Activated CD4-positive, alpha-beta T cell treated with anti-CD3 and anti-CD28 coated beads, Interleukin-2, amount 10 ng/mL, durations not matched to agents 7 days and 5 days (primary cell): ENCODE measurements at places on chromosomes 3 and 15. TPM values are rescaled to one million over a fixed set of nuclear protein-coding genes. Genes with fewer than 3 reads are reported as not detected.

GRCh38 chr3:33063651-33064051, 33.3 kb downstream of the GLB1 start:
- no peaks in the 10 kb centered on the region for H3K27me3 ChIP-seq
- H3K27ac ChIP-seq = peak overlapping the region; percentile 90
- H3K4me1 ChIP-seq = peaks cover 80% of the 10 kb centered on the region

GRCh38 chr15:93803421-93804152, 427.8 kb upstream of the MCTP2 start:
- no peaks in the 10 kb centered on the region for H3K36me3 ChIP-seq
- H3K27me3 ChIP-seq = no peaks in the 10 kb centered on the region
- H3K27ac ChIP-seq = no peak overlapping the region
- H3K4me1 ChIP-seq = no peaks in the 10 kb centered on the region
- H3K4me3 ChIP-seq = no peak overlapping the region
- no peak for DNase-seq

DNA sequence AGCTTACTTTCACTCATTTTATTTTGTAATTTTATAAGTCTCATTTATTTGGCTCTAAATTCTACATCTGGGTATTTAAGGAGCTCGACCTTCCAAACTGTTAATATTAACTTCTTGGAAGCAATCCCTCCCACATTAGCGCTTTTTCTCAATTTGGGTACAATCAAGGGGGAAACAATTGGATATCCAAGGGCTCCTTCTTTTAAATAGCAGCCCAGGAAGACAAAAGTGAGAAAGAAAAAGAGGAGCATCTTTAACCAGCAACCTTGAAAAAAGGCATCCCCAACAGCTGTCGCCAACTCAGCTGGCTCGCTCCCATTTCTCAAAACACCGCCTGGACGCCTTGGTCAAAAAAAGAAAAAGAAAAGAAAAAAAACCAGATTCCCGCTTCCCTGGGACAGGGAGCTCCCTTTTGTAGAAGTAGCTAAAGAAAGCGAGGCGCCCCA, 873 bp downstream of the C3orf70 start:
- no peak for DNase-seq
- peaks cover 28% of the 10 kb centered on the region for H3K27me3 ChIP-seq
- no peaks in the 10 kb centered on the region for H3K36me3 ChIP-seq

- DNase-seq = no peak
- H3K36me3 ChIP-seq = peaks cover 82% of the 10 kb centered on the region
- H3K4me1 ChIP-seq = peaks cover 37% of the 10 kb centered on the region
- no peaks in the 10 kb centered on the region for H3K27me3 ChIP-seq
Measured at GRCh38 chr15:83039206-83039605, 27.8 kb upstream of the C15orf40 start.

DNA sequence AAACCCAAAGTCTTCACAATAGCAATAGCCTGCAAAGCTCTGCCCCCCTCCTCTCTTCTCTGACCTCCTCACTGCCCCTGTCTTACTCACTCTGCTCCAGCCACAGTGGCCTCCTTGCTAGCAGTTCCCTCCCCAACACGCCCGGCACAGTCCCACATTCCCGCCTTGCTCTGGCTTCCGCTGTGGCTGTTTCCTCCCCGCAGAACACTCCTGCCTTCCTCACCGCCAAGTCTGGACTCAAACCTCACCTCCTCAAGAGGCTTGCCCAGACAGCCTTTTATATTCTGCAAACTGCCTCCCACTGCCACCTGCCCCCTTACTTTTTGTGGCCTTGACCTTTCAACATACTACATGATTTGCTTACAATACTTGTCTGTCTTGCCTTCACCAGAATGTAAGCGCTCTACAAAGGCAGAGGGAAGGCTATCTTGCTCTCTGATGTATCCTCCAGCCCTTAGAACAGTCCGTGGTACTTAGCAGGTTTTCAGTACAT, 406 bp upstream of the MPI start:
- H3K4me1 ChIP-seq = peaks cover 57% of the 10 kb centered on the region
- H3K4me3 ChIP-seq = peak overlapping the region; percentile 92
- DNase-seq = peak; percentile 29
- peaks cover 3% of the 10 kb centered on the region for H3K27me3 ChIP-seq
- peak overlapping the region; percentile 88 for H3K27ac ChIP-seq

- H3K36me3 ChIP-seq = no peaks in the 10 kb centered on the region
- no peaks in the 10 kb centered on the region for H3K4me1 ChIP-seq
- no peak for DNase-seq
- no peaks in the 10 kb centered on the region for H3K27me3 ChIP-seq
- H3K27ac ChIP-seq = no peak overlapping the region
Measured at GRCh38 chr15:47213883-47214282, 503.4 kb upstream of the SEMA6D start.

DNA sequence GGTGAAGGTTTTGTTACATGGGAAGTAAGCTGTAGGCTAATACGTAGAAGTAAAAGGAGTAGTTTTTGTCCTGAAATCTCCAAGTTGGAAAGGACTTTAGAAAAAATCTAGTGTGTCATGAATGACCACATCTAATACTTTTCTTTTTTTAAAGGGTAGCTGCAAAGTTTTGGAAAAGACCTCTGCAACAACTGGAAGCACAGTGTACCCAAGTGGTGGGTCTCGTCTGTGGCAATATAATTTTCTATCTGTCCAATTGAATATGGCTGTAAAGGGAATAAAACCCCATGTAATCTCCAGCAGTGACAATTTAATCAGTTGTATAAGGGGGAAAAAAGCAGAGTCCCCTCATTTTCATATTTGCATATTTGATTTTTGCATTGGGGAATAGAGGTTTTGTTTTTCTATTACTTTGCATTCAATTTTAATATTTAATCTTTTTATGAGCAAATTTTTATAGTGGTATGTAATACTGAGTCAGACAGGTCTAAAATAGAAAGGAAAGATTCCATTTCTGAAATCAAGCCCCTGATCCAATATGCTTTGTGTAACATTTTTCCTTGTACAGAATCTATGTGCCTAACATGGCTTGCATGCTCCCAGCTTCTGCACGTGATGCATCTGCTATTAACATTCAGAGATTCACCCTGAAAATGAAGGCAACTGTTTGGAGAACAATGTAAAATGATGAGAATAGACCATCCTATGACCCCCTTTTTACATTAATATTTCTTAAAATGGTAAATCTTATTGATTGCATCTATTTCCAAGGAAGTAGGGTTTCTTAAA, 531.4 kb downstream of the ZIC1 start:
- H3K36me3 ChIP-seq = no peaks in the 10 kb centered on the region
- H3K27me3 ChIP-seq = no peaks in the 10 kb centered on the region
- H3K27ac ChIP-seq = no peak overlapping the region
- DNase-seq = no peak

- H3K27me3 ChIP-seq = peaks cover under 1% of the 10 kb centered on the region
- DNase-seq = peak; percentile 22
- H3K4me3 ChIP-seq = peak overlapping the region; percentile 88
- peak overlapping the region; percentile 80 for H3K27ac ChIP-seq
Measured at GRCh38 chr15:69414701-69415167, 585 bp downstream of the KIF23 start.

GRCh38 chr3:102158080-102158740, 276.6 kb upstream of the ZPLD1 start:
- no peak overlapping the region for H3K27ac ChIP-seq
- DNase-seq = no peak
- no peaks in the 10 kb centered on the region for H3K4me1 ChIP-seq
- H3K36me3 ChIP-seq = no peaks in the 10 kb centered on the region

DNA sequence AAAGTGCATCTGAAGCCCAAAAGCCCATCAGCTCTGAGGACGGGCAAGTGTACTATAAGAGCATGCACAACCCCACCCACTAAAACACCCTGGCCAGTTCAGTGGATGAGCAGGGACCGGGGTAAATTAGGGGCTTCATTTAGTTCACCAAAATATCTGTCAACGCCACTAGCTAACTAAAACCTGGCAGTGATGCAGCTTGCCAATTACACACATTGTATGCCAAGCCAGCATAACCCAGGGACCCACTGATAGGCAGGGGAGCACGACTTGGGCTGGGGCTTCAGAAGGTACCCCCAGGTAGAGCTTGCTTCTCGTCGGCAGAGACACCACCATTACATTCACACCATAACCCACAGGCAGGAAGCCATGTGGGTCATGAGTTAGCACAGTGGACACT, 47.0 kb downstream of the PTPN23 start:
- no peak for DNase-seq
- peaks cover 2% of the 10 kb centered on the region for H3K4me1 ChIP-seq
- H3K27me3 ChIP-seq = no peaks in the 10 kb centered on the region
- peaks cover 16% of the 10 kb centered on the region for H3K36me3 ChIP-seq

GRCh38 chr15:58736018-58736643, 13.4 kb downstream of the ADAM10 start:
- no peak for DNase-seq
- H3K36me3 ChIP-seq = peaks cover 18% of the 10 kb centered on the region
- peaks cover 44% of the 10 kb centered on the region for H3K4me1 ChIP-seq
- no peak overlapping the region for H3K4me3 ChIP-seq
- H3K27me3 ChIP-seq = no peaks in the 10 kb centered on the region

GRCh38 chr3:122973893-122974615, 53.5 kb downstream of the SEMA5B start:
- H3K27me3 ChIP-seq = peaks cover 12% of the 10 kb centered on the region
- no peak overlapping the region for H3K4me3 ChIP-seq
- H3K4me1 ChIP-seq = peaks cover 37% of the 10 kb centered on the region
- no peak for DNase-seq
- no peaks in the 10 kb centered on the region for H3K36me3 ChIP-seq
- no peak overlapping the region for H3K27ac ChIP-seq

- no peak overlapping the region for H3K27ac ChIP-seq
- H3K4me3 ChIP-seq = no peak overlapping the region
- peaks cover 51% of the 10 kb centered on the region for H3K36me3 ChIP-seq
- DNase-seq = no peak
Measured at GRCh38 chr15:56098195-56098863, 104.9 kb upstream of the NEDD4 start.

- DNase-seq = no peak
- H3K36me3 ChIP-seq = no peaks in the 10 kb centered on the region
- H3K4me1 ChIP-seq = peaks cover 18% of the 10 kb centered on the region
- H3K27ac ChIP-seq = no peak overlapping the region
- no peak overlapping the region for H3K4me3 ChIP-seq
Measured at GRCh38 chr3:123258359-123258758, 56.6 kb downstream of the SEC22A start.

DNA sequence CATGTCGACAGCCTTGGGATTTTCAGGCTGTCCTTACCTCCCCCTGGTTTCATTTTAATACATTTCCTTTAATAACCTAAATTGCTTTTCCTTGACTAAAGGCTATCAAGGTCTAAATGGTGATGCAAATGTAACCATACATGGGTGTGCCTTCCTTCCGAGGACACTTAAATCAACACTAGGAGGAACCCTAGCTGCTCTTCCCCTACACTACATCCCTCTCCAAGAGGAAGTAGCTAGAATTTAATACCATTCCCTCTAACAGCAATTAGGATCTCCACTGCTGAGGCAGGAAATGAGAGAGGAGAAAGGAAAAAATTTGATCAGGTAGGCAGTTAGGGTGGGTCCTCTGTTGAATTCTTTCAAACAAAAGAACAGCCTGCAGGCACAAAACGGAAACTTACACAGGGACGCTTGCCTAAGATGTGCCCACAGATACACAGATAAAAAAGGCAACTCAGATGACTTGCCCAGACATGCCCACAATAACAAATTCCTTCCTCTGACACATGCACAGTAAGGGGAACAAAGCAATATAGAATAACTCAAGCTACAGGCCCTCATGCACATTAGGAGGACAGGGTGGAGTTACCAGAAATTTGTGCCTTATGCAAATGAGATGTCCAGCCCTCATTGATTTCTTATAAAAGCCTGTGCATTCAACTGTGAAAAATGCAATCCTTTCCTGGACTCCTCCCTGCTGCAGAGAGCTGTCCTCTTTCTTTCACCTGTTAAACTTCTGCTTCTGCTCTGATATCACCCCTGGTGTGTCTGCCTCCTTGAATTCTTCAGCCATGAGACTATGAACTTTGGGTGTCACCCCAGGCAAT, 1024.4 kb upstream of the CADM2 start:
- H3K27ac ChIP-seq = peak overlapping the region; percentile 46
- no peaks in the 10 kb centered on the region for H3K27me3 ChIP-seq
- H3K4me3 ChIP-seq = no peak overlapping the region
- no peaks in the 10 kb centered on the region for H3K4me1 ChIP-seq
- no peaks in the 10 kb centered on the region for H3K36me3 ChIP-seq

DNA sequence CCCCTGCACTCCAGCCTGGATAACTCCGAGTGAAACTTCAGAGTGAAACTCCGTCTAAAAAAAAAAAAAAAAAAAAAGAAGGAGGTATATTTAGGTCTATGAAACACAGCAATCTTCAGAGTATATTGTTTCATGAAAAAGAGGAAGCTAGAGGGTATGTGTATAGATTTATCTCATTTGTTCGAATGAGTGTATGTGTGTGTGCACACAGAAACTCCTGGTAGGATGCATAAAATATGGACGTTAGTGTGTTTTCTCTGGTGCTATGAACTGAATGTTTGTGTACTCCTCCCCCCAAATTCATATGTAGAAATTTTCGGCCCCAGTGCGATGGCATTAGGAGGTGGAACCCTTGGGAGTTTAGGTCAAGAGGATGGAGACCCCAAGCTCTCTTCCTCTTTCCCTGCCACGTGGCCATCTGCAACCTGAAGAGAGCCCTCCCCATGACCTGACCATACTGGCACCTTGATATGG, 98.6 kb upstream of the KLF13 start:
- peaks cover 9% of the 10 kb centered on the region for H3K27me3 ChIP-seq
- DNase-seq = no peak
- no peak overlapping the region for H3K4me3 ChIP-seq
- H3K36me3 ChIP-seq = no peaks in the 10 kb centered on the region
- peak overlapping the region; percentile 66 for H3K27ac ChIP-seq

DNA sequence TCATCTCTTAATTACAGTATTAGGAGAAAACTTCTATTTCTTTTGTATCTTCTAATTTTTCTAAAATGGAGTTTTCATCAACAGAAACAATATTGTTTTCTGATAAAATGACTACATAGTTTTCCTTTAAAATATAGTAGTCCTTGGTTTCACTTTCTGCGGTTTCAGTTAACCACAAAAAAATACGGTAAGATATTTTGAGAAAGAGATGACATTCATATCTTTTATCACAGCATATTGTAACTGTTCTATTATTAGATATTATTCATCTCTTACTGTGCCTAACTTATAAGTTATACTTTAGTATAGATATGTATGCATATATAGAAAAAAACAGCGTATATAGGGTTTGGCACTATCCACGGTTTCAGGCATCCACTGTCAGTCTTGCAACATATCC, 2.3 kb downstream of the B4GALT4 start:
- peak overlapping the region; percentile 61 for H3K4me3 ChIP-seq
- H3K36me3 ChIP-seq = peaks cover 35% of the 10 kb centered on the region
- no peaks in the 10 kb centered on the region for H3K27me3 ChIP-seq
- no peak for DNase-seq
- peaks cover 58% of the 10 kb centered on the region for H3K4me1 ChIP-seq
- peak overlapping the region; percentile 6 for H3K27ac ChIP-seq

DNA sequence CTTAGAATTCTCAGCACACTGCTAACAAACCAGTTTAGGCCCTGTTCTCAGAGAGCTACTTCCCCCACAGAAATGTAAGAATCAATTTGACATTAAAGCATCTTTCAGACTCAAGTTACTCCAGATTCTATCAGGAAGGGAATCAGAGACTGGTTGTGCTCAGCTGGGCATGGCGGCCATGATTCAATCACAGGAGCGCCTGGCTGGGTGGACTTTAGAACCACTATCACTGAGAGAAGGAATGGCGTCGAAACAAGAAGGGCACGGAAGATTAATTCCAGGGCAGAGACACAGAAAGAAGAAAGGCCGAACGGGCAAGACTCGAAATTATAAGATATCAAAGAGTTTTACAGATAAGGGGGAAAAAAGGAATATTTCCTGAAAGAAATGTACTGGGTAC, 6.2 kb downstream of the TNIK start:
- H3K27me3 ChIP-seq = no peaks in the 10 kb centered on the region
- no peak for DNase-seq
- peaks cover 10% of the 10 kb centered on the region for H3K36me3 ChIP-seq
- H3K4me1 ChIP-seq = peaks cover 26% of the 10 kb centered on the region

The TTC23 gene
- total RNA-seq = 1.6 TPM

The SPATA12 gene
- total RNA-seq = not detected

The HYAL1 gene
- total RNA-seq = 0.07 TPM

The ASB14 gene
- total RNA-seq = not detected

The SMARCC1 gene
- 109 TPM for total RNA-seq

The PDCD7 gene
- total RNA-seq = 19.5 TPM

The IL12A gene
- total RNA-seq = not detected
